ENCODE measurements at places on chromosomes 13 and 19.
A peak's percentile ranks its signal among the peaks of the same experiment; 100 is the strongest.

- no peak for DNase-seq
Observed at GRCh38 chr19:41376241-41376997, at the start of gene TMEM91. Gene TMEM91, plus strand, starts transcription at chr19:41376533. Its CDS starts 1,777 bp downstream, at chr19:41378310.

DNA sequence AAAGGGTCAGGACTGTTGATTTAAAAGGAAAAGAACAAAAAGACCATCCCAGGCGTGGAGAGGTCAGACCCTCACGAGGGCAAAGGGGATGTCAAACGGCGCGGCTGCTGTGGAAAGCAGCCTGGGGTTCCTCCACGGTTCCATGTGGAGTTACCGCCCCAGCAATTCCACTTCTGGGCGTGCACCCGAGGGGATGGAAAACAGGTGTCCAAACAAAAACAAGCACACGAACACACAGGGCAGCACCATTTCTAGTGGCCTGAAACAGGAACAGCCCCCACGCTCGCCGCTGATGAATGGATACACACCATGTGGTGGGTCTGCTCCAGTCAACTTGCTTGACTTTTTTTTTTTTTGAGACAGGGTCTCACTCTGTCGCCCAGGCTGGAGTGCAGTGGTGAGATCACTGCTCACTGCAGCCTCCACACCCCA is 11.2 kb downstream of the AP3D1 start:
- no peak for DNase-seq

DNA sequence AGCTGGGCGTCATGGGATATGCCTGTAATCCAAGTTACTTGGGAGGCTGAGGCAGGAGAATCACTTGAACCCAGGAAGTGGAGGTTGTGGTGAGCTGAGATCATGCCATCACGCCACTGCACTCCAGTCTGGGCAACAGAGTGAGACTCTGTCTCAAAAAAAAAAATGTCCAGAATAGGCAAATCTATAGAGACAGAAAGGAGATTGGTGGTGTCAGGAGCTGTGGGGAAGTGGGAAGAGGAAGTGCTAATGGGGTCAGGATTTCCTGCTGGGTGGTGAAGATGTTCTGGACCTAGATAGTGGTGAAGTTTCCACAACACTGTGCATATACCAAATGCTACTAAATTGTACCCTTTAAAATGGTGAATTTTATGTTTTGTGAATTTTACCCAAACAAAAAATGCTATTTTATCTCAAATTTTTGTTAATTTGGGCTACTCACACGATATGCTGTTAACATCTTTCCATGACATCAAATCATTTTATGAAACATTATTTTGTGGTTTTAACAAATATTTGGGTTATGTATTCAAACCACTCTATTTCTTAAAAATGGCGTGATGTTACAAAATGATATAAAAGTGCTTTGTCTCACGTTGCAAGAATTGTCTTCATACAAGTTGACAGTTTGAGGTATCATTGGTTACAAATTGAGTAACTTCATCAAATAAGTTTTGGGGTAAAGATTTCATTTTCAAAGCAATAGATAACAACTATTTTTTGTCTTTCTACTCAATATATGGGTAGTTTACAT is 7.4 kb upstream of the CYP4F3 start:
- DNase-seq = no peak

- DNase-seq = no peak
Observed at GRCh38 chr19:30857966-30858490, 485.8 kb downstream of the ZNF536 start.

- no peak for DNase-seq
Observed at GRCh38 chr19:33669376-33669775, 47.6 kb downstream of the CHST8 start.

GRCh38 chr13:100115693-100116254 is 26.9 kb downstream of the PCCA start:
- DNase-seq = no peak

GRCh38 chr13:94683409-94683808 is 28.9 kb downstream of the SOX21 start:
- DNase-seq = no peak

DNA sequence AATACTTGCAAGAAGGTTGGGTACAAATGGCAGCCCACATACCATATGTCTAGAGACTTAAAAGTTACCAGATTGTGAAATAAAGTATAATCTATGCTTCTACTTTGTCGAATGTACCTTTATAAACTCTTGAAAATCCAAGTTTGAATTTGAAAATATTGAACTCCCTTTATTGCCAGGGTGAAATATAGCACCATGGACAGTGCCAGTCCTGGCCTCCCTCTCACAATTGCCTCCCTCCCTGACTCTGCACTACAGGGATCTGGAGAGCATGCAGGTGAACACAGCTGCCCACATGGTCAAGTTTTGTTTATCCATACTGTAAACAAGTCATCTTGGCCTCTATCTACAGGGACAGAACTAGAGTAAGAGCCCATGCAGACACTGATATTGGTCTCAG is 394.1 kb upstream of the SLITRK6 start:
- no peak for DNase-seq

DNA sequence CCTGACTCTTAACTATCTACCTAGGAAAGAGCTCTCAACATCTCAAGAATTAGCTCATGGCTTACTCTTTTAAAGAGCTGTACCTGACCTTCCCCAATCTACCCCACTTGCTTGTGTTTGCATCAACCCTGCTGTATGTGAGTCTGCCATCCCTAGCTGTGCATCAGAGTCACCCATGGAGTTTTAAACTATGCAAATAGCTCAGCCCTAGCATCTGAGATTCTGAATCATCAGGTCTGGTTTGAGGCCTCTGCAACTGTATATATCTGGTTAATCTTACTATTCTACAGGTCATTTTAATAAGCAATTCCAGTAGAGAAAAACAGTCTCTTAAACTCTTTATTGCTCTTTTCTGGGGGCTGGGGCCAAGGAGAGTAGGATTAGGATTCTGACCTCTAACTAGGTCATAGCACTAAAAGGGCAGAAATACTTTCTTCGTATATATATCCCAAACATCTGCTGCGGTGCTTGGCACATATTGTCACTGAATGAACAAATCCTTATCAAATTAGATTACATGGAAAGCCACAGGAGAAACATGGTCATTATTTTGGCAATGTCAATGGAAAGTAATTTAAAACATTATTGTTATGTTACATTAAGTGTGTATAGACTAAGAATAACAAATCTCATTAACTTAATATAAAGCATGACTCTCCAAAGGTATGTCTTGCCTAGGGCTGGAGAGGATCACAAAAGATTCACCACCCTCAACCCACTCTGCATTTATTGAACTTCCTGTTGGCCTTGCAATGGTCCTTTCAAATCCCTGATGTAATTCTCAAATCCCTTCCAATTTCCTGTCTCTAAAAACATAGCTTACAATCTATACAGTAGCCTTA is 232.2 kb downstream of the DACH1 start:
- no peak for DNase-seq

DNA sequence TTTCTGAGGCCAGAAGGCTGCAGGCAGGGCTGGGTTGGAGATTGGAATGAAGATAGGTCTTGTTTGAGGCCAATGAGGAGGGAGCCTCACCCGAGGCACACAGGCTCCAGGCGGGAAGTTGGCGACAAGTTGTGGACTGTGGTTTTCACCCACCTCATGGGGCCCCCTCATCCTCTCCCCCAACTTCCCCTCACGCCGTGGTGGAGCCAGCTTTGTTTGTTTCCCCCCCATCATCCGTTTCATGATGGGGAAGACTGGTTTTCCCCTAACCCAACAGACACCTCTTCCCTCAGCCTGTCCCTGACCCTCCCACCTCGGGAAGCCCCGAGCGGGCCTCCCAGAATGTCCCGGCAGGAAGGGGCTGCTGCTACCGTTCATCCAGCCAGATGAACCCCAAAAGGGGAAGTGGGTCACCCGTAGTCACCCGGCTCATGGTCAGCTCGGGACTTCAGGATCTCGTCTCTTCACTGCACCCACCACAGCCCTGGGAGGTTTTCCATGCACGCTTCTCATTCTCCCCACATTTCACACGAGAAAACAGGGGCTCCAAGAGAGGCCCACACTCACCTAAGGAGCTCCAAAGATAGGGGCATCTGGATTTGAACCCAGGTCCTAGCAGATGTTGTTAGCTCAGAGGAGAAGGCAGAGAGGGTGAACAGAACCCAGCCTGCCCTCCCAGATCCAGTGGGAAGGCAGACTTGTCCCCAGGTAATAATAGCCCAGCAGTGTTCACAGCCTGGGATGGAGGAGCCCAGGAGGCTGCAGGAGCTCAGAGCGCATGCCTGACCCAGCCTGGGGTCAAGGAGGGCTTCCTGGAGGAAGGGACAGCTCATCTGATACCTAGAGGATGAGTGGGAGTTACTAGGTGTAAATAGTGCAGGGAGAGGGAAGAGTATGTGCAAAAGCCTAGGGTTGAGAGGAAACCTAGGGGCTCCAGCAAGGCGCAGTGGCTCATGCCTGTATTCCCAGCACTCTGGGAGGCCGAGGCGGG is 23.5 kb downstream of the CEACAM16 start:
- no peak for DNase-seq

DNA sequence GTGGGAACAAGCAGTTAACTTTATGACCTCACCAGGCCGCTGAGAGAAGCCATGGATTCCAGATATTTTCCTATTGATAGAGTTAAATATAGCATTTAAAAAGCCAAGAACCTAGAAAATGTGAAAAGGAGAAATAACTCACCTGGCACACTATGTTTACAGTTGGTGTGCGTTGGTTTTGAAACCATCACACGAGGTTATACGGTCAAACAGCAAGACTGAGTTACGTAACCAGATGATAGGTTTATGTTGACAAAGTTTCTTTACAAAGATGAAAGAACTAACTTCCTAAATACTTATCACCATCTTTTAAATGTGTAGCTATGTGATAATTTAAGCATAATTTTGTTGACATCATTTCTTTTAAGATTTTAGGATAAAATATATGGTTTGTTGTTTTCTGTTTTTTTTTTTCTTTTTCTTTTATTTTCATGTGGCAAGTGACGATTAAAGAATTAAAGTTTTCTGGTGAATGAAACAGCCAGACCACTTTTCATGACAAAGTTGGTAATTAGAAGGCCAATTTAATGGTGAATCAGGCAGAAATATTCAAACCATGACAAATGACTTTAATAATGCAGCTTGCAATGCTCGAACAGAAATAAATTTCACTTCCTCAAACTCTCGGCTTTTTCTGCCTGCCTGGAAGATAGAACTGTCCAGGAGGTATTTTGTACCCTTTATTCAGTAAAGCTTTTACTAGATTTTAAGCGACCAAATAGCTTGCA is 339.1 kb upstream of the OBI1 start:
- no peak for DNase-seq

- peak; percentile 16 for DNase-seq
Observed at GRCh38 chr19:16161840-16162239, 11.5 kb downstream of the CIB3 start.

- no peak for DNase-seq
Observed at GRCh38 chr13:50243931-50244330, 228.7 kb downstream of the KCNRG start.

- peak; percentile 61 for DNase-seq
Observed at GRCh38 chr13:30408319-30409101, 13.8 kb upstream of the UBE2L5 start.

DNA sequence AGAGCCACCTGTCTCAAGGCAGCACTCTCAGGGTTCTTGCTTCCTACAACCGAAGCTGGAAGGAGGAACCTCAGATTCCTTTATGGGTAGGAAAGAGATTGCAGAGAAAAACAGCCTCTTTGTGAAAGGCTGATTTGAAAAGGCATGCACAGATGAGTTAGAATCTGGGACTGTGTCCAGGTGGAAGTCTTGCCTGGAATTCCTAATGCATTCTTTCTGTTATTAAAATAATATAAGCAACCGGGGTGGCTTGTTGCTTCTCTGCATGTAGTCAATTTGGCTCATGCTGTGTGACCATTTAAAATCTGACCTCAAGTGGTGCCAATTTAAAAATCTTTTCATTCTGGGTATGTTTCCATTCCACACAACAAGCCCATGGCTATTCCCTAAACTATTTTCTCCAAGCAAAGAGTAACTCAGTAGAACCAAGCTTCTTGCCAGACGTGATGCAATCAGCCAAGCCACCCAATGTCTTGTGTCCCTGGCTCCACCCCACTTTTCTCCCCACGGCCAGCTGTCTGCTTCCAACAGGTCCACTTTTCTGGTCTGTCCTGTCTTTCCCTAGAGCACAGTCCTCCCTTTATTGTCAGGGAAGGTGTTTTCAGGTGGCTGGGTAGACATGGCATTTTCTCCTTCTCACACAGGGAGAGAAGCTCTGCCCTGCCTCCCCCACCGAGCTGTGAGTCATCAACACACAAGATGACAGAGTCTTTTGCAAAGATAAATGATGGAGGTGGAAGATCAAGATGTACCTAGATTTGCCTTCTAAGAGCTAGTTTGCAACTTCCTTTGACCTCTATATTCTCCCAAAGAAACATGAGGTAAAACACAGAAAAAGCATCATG is 394.3 kb downstream of the FOXO1 start:
- DNase-seq = peak; percentile 18

DNA sequence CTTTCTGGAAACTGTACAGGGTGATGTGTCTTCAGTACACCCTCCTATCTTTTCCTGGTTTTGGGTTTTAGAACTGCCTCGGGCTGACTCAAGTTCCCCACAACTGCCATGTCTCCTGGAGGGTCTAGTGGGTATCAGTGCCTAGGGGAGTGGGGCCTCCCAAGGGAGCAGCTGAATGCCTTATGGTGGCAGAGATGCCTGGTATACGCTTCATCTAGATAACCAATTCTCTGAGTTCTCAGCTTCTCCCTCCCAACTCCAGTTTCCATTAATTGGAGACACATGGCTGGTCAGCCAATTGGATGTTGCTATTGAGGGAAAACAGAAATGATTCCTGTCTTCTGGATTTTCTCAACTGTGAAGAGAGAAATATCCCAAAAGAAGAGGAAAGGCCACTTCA is 12.8 kb downstream of the ZNF439 start:
- no peak for DNase-seq

- peak; percentile 69 for DNase-seq
Observed at GRCh38 chr19:55113570-55114039, 3.8 kb downstream of the PPP1R12C start.

GRCh38 chr13:26600343-26600742 is 42.9 kb downstream of the WASF3 start:
- no peak for DNase-seq

DNA sequence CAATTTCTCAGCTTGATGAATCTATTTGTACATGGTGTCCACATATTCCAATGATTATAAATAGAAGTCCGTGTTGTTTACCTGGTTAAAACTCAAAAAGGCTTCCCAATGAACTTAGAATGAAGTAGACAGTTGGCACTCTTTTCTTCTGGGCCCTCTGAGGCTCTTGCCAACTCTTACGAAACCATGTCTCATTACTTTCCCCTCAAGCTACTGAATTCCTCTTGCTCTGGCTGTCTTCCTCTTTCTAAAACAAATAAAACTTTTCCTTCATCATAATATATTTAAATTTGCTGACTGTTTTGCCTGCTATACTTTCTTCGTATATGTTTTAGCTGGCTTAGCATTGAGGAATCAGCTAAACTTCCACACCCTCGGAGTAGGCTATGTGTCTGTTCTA is 139.7 kb downstream of the SLITRK6 start:
- no peak for DNase-seq

DNA sequence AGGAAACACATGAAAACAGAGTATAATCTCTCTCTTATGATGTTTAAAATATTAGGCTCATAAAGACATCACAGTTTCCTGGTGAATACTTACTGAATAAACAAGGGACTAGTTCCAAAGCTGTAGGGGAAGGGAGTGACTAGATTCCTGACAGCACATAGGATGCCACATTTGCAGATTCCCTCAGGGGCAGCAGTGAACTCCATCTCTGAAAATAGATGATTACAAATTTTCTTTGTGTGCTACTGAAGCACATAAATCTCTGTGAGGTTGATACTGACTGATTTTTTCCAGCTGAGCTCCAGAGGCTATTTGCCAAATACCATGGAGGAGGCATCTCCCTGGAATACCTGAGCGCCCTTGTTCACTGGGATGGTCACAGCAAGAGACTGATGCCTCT is 77.3 kb downstream of the FGF9 start:
- DNase-seq = no peak

Data from brain pericyte (primary cell).